Tongue (tissue), 3 donors: ENCODE measurements at places on chromosomes 13 and 19. TPM values are rescaled to one million over a fixed set of nuclear protein-coding genes. Genes with fewer than 3 reads are reported as not detected.

KCNN1 gene
- 0.41 TPM for total RNA-seq

PRSS57 gene
- total RNA-seq: 0.82 TPM

OR7A5 gene
- total RNA-seq: not detected

NLRP7 gene
- not detected for total RNA-seq

VSTM1 gene
- not detected for total RNA-seq

ZNF682 gene
- 6.4 TPM for total RNA-seq

TIMM44 gene
- total RNA-seq: 68.8 TPM

FLT1 gene
- total RNA-seq: 46.3 TPM

GGN gene
- not detected for total RNA-seq

PGLYRP2 gene
- total RNA-seq: not detected

COX7A1 gene
- 39.5 TPM for total RNA-seq

UBE2L5 gene
- total RNA-seq: not detected

LILRB3 gene
- total RNA-seq: 3.0 TPM

NECTIN2 gene
- 42.0 TPM for total RNA-seq

CCNA1 gene
- total RNA-seq: 1.4 TPM

LRG1 gene
- total RNA-seq: 1.5 TPM

NEK5 gene
- 0.72 TPM for total RNA-seq

CGB1 gene
- total RNA-seq: not detected

URAD gene
- not detected for total RNA-seq

IQCN gene
- 0.62 TPM for total RNA-seq

TSSK6 gene
- total RNA-seq: 1.7 TPM

C2CD4C gene
- total RNA-seq: 1.6 TPM

NDUFB7 gene
- 280 TPM for total RNA-seq

TMEM147 gene
- total RNA-seq: 30.6 TPM

CYP4F2 gene
- total RNA-seq: not detected

LYPD3 gene
- 17.6 TPM for total RNA-seq

SIPA1L3 gene
- total RNA-seq: 18.6 TPM

CBLC gene
- 2.8 TPM for total RNA-seq
